NCI-H526 (cell line): ENCODE measurements at places on chromosomes 2 and 18.

DNA sequence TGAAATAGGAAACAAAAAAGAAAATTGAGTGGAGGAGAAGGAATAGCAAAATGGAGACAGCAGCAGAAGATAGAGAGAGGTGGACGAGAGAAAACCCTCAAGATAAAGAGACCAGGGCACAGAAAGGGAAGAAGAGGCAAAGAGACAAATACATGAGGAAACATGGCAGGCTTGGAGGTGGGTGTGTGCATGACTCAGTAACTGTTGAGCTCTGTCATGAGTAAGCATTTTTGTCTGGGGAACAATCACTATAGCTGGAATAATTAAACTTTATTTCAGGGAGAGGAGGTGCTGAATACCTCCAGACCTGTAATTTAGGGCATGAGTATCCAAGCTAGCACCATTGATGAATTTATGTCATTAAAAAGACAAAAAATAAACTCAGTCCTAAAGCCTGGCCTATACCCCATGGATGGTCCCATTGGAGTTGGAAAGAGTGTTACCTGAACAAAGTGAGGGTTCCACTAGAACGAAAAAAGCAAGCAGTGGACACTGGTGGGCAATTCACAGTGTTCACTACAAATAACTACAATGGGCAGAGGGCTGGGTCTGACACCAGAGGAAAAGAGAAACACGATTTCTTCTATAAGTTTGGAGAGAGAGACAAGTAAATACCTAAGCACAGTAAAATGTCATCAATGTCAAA is 145.5 kb downstream of the ADCYAP1 start:
- DNase-seq: no peak

GRCh38 chr2:75403991-75404428 is 156.7 kb downstream of the EVA1A start:
- peak; percentile 46 for DNase-seq

DNA sequence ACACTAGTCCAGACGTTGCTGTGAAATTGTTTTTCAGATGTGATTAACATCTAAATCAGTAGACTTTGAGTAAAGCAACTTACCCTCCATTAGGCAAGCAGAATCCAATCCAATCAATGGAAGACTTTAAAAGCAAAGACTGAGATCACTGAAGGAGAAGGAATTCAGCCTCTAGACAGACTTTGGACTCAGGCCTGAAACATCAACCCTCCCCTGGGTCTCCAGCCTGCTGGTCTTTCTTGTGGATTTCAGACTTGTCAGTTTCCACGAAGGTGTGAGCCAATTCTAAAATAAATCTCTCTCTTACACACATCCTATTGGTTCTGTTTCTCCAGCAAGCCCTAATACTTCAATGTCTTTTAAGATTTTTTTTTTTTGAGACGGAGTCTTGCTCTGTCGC is 50.0 kb upstream of the EDAR start:
- DNase-seq: no peak

DNA sequence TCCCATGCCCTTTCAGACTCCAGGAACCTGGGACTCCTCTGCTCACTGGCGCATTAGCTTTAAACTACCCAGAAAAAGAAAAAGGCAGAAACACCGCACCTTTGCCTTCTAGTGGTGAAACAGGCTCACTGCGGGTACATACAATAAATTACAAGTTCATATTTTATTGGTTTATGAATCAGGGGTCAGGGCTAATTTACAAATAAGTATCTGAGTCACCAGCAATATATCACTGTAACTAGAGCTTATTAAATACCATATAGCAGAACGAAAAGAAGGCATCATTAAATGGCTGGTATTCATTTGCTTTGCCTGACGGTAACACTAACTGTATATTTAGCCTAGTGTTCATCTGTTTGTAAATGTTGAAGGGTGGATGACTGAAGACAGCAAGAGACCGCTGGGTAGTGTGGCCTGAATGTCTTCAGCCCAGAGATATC is 26.9 kb upstream of the DTNB start:
- peak; percentile 19 for DNase-seq

- DNase-seq: no peak
Measured at GRCh38 chr18:36459203-36459602, 161.7 kb downstream of the FHOD3 start.

GRCh38 chr2:61737841-61738240 is 116.0 kb downstream of the FAM161A start:
- DNase-seq: no peak

- no peak for DNase-seq
Measured at GRCh38 chr2:218743068-218743467, 32.4 kb downstream of the TTLL4 start.

DNA sequence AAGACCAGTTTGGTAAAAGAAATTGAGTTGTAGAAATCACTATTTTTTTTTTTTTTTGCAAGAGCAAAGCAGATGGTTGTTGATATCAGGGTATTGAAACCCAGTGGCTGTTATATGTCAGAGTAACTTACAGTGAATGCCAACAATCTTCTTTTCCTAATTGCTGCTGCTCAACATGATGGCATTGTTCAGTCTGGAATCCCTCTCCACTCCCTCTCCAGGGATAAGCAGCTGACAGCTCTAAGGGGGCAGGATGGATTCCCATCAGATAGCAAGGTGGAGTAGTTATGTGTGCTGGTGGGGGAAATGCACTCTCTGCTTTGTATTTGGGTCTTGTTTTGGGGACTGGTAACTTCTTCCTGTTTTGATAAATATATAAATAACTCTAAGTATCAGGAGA is 200.0 kb downstream of the PIK3C3 start:
- DNase-seq: no peak

DNA sequence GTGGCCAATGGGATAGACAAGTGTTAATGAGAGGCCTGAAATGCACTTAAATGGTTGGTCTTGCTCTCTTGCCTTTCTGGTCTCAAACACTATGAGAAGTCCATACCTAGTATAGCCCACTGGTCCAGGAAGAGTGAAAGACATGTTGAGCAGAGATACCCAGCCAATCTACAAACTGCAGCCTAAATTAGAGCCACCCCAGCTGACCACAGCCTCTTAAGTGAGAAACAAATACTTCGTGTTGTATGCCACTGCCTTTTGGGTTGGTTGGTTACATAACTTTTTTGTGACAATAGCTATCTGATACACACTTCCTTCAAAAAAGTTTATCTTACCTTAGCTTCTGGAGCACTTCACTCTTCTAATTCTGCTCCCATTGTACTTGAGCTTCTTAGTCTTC is 8.8 kb upstream of the EXOC6B start:
- no peak for DNase-seq

GRCh38 chr18:28110924-28111323 is 66.0 kb downstream of the CDH2 start:
- DNase-seq: no peak

GRCh38 chr2:56130463-56131070 is 53.2 kb upstream of the CCDC85A start:
- DNase-seq: no peak

DNA sequence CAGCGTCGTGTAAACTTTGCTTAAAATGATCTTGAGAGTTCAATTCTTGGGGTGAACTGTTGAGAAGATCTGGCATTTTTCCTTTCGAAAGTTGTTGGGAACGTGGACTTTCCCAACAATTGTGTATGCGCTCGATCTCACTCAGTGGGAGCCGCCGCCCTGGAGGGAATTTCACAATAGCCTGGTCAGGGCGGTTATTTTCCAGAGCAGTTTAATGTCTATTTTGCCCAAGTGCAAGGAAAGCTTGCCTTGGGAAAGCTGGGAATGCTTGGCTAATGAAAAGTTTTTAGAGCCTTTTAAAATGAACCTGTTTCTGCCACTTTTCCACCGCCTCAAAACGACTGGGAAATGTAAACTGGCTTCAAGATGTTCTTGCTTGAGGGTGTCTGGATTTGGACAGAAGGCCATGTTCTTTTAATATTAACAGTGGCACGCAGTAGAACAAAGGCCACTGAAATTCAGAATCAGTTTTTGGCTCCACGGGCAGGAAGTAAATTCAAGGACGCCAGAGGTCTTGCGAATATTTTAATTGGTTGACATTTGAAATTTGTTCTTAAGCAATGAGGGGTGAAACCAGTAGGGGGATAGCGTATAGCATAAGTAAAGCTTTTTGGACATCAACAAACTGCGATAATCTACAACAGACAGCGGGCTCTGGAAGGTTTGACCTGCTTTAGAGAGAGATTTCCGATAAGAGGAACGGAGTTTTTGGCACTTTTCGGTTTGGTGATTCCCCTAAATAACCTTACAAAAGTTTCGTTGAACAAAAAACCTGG is 1.2 kb downstream of the CFLAR start:
- DNase-seq: peak; percentile 42

GRCh38 chr2:217610401-217610814 is 392.4 kb downstream of the TNS1 start:
- no peak for DNase-seq

DNA sequence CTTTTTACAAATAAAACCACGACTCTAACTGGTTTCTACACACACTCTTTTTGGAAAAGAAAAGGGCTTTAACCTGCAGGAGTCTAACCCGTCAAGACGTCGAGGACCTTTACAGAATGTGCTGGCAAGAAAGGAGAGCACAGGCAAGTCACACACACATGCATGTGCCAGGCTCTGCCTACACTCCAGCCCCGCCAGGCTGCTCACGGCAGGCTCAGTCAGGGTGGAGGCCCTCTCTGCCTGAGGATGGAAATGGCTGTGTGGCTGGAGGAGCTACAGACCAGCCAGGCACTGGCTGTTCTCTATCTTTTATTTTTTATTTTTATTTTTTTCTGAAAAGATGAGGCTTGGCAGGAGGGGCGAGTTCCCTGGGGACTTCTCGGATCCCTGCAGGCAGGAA is 10.2 kb downstream of the SIX3 start:
- no peak for DNase-seq

DNA sequence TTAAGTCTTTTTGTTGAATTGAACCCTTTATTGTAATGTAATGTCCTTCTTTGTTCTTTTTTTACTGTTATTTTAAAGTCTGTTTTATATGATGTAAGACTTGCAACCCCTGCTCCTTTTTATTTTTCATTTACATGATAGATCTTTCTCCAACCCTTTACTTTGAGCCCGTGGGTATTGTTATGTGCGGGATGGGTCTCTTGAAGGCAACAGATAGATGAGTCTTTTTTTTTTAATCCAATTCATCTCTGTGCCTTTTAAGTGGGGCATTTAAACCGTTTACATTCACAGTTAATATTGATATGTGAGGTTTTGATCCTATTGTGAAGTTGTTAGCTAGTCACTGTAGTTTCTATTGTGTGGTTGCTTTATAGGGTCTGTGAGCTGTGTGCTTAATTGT is 120.6 kb downstream of the NCOA1 start:
- DNase-seq: no peak

- DNase-seq: peak; percentile 58
Measured at GRCh38 chr2:189581354-189582139, 961 bp upstream of the SLC40A1 start.

GRCh38 chr2:220096406-220096805 is 469.0 kb downstream of the SLC4A3 start:
- no peak for DNase-seq

GRCh38 chr2:192286093-192286701 is 91.5 kb upstream of the TMEFF2 start:
- peak; percentile 47 for DNase-seq

DNA sequence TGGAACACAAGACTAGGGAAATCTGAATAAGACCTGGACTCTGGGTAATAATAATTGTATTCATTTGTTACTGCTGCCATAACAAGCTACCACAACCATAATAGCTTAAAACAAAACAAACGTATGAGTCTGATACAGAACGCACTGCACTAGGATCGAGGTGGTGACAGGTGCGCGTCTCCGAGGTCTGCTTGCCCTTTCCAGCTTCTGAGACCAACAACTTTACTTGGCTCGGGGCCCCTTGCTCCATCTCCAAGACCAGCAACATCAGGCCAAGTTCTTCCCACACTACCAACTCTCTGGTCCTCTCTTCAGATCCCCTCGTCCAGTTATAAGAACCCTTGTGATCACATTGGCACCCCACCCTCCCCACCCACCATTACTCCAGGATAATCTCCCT is 42.8 kb downstream of the TBC1D8 start:
- DNase-seq: no peak

DNA sequence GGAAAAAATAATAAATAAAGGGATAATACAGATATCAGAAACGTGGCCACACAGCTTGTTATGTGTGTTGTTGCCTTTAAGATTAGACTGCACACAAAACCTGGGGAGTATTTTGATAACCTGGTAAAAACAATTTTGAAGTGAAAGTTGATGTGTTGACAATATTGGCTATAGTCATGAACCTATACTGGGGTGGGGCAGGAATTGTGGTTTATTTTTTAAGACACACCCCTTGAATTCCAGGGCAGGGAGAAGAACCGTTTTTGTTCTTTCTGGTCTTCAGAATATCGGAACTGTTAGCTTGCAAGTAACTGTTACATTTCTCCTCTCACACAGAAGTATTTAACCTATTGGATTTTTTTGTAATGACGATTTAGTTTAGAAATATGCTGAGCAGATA is 80.4 kb downstream of the LIMS1 start:
- no peak for DNase-seq

DNA sequence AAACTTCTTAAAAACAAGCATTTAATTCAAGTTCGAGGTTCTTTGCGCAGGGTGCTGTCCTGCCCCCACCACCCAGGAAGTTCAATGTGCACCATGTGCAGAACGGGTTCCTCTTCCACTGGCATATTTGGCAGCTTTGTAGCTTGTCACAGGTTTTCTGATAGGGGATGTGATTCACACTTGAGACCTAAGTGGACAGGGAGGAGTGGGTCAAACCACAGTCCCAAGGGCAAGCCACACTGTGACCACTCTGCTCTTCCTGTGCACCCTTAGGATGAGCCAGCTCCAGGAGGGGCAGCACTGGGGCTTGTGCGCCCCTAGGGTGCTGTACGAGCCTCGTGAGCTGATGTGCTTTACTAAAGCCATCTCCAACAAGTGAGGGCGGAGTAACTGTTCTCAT is 82.5 kb downstream of the TGFA start:
- no peak for DNase-seq

DNA sequence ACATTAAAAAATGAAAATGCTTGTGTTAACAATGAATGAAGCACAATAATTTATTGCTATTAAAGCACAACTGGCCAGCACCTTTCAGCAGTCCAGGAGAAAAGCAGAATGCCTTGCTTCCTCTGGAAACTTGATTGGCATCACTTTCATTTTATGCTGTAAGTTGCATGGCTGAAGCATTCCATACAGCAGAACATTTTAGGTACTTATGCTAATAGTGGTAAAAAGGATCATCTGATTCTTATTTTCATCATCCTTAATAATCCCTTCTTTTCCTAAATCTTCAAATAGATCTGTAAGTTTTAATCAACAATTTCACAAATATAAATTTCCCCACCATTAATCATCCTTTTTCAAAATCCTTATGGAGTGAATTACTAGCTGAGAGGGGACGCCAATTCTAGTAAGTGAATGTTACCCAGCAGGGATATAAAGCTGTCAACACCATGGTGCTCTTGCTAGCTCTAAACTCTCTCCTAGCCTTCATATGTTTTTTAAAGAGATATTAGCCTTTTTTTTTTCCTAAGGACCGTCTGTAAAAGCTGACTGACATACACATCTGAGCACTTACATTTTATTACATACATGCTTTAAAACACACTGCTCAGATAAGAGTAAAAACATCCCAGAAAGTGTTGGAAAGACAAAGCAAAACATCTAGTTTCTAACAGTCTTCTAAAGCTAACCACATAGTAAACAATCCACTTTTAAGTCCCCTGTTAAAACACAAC is 5.3 kb downstream of the SATB2 start:
- no peak for DNase-seq
